Neural progenitor cell (in vitro differentiated cells): ENCODE measurements at places on chromosomes 3 and 15.

- no peaks in the 10 kb centered on the region for H3K27me3 ChIP-seq
- no peak overlapping the region for H3K4me3 ChIP-seq
- no peak overlapping the region for H3K27ac ChIP-seq
- peaks cover 50% of the 10 kb centered on the region for H3K4me1 ChIP-seq
- no peaks in the 10 kb centered on the region for H3K36me3 ChIP-seq
Observed at GRCh38 chr3:81839504-81840094, 78.2 kb upstream of the GBE1 start.

GRCh38 chr15:48388910-48389309, 57.7 kb downstream of the DUT start:
- no peak for DNase-seq
- H3K27ac ChIP-seq: no peak overlapping the region
- H3K4me1 ChIP-seq: no peaks in the 10 kb centered on the region
- H3K4me3 ChIP-seq: no peak overlapping the region

GRCh38 chr3:89372456-89372855, 265.0 kb downstream of the EPHA3 start:
- no peaks in the 10 kb centered on the region for H3K36me3 ChIP-seq
- no peak for DNase-seq
- no peaks in the 10 kb centered on the region for H3K4me1 ChIP-seq
- H3K27ac ChIP-seq: no peak overlapping the region
- H3K4me3 ChIP-seq: no peak overlapping the region

- no peak for DNase-seq
- H3K27me3 ChIP-seq: no peaks in the 10 kb centered on the region
Observed at GRCh38 chr3:51176923-51177322, 208.2 kb upstream of the MANF start.

DNA sequence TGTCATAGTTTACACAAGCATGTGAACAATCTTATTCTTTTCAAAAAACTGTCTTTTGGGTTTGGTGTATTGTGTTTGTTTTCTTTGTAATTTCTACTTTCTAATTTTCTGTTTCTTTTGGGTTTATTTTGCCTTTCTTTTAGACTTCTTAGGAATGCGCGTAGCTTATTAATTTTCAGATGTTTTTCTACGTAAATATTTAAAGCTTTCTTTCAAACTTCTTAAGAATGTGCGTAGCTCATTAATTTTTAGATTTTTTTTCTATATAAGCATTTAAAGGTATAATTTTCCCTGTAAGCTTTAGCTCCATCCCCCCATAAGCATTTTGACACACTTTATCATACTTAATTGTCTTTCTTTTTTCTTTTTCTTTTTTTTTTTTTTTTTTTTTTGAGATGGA, 55.2 kb downstream of the RAD54L2 start:
- no peak for DNase-seq
- H3K4me1 ChIP-seq: no peaks in the 10 kb centered on the region
- H3K27me3 ChIP-seq: no peaks in the 10 kb centered on the region
- H3K4me3 ChIP-seq: no peak overlapping the region

GRCh38 chr15:67185051-67185450, 69.4 kb downstream of the AAGAB start:
- no peak overlapping the region for H3K27ac ChIP-seq
- no peaks in the 10 kb centered on the region for H3K4me1 ChIP-seq
- H3K36me3 ChIP-seq: no peaks in the 10 kb centered on the region

- no peaks in the 10 kb centered on the region for H3K27me3 ChIP-seq
- H3K36me3 ChIP-seq: no peaks in the 10 kb centered on the region
- no peaks in the 10 kb centered on the region for H3K4me1 ChIP-seq
- no peak overlapping the region for H3K27ac ChIP-seq
Observed at GRCh38 chr3:172562871-172563865, 39.9 kb upstream of the TNFSF10 start.

DNA sequence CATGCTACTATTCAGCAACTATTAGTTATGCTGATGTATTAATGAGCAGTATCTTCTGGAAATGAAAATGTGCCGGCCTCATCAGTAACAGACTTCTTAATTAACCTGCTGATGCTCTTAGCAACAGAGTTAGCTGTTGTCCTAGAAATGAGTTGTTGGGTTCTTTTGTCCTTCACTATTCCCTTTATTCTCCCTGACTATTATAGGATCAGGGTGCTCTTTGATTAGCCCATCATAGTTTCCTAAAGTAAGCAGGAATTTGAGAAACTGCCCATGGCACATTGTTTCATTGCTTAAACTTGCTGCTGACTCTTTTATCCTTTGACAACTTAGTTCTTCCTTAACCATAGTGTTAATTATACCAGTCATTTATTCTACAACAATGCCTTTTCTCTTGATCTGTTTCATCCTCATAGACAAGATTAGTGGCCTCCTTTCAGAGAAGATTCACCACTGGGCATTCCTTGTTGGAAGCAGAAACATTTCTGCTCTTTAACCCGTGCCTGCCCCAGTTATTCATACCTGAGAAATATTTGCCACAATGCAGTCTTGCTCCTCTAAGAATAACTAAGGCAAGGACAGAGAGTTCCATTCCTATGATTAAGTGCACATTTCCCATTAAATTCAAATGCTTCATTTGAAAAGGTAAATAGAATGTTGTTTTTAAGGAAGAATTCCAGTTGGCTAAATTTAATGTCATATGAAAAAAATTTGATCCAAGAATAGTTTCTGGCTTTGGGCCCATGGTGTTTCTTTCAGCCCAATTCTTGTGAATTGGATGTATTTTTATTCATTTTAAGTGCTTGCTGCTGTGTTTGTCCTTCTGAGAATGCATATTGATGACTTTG, 573.3 kb upstream of the TBL1XR1 start:
- H3K36me3 ChIP-seq: no peaks in the 10 kb centered on the region
- peaks cover 46% of the 10 kb centered on the region for H3K4me1 ChIP-seq
- peak; percentile 45 for DNase-seq
- no peak overlapping the region for H3K4me3 ChIP-seq

DNA sequence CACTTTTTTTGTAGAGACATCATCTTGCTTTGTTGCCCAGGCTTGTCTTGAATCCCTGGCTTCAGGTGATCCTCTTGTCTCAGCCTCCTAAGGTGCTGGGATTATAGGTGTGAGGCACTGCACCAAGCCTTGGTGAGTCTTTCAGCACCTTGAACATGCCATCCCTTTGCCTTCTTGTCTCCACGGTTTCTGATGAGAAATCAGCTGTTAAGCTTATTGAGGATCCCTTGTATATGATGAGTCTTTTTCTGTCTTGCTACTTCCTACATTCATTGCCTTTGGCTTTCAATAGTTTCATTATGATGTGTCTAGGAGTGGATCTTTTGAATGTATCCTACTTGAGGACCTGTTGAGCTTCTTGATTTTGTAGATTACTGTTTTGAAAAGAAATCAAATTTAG, 35.9 kb upstream of the TMCC1 start:
- no peak overlapping the region for H3K4me3 ChIP-seq
- peaks cover 9% of the 10 kb centered on the region for H3K27me3 ChIP-seq
- H3K4me1 ChIP-seq: no peaks in the 10 kb centered on the region
- no peak overlapping the region for H3K27ac ChIP-seq

- no peak for DNase-seq
- H3K36me3 ChIP-seq: peaks cover 25% of the 10 kb centered on the region
- H3K4me1 ChIP-seq: no peaks in the 10 kb centered on the region
Observed at GRCh38 chr3:180980611-180981010, 8.9 kb downstream of the DNAJC19 start.

- no peaks in the 10 kb centered on the region for H3K27me3 ChIP-seq
- H3K4me3 ChIP-seq: peak overlapping the region; percentile 35
- H3K36me3 ChIP-seq: peaks cover 15% of the 10 kb centered on the region
- H3K4me1 ChIP-seq: peaks cover 8% of the 10 kb centered on the region
- DNase-seq: peak; percentile 43
- peak overlapping the region; percentile 49 for H3K27ac ChIP-seq
Observed at GRCh38 chr3:101677436-101678286, 729 bp upstream of the ZBTB11 start.

DNA sequence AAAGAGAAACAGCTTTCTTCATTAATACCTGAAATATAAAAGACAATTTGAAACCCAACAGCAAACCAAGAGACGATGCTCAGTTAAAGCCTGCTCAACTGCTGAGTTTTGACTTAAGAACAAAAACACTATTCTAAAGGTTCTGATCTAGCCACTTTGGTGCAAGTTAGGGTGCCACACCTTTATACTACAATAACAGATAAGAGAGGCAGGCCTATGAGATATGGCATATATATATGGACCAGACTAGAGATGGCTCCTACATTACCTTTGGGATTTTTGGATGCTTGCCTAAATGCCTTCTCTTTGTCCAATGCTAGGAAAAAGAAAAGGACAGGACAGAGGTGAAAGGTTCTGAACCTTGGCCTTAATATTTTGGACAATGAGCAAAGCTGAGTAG, 68.6 kb downstream of the INO80 start:
- peaks cover 8% of the 10 kb centered on the region for H3K36me3 ChIP-seq
- H3K4me1 ChIP-seq: no peaks in the 10 kb centered on the region
- H3K4me3 ChIP-seq: no peak overlapping the region
- no peaks in the 10 kb centered on the region for H3K27me3 ChIP-seq

- peaks cover 18% of the 10 kb centered on the region for H3K4me1 ChIP-seq
- no peaks in the 10 kb centered on the region for H3K36me3 ChIP-seq
- H3K27me3 ChIP-seq: no peaks in the 10 kb centered on the region
- no peak for DNase-seq
- peak overlapping the region; percentile 62 for H3K4me3 ChIP-seq
Observed at GRCh38 chr3:17741621-17742101, 770 bp downstream of the TBC1D5 start.

- H3K27ac ChIP-seq: no peak overlapping the region
- no peaks in the 10 kb centered on the region for H3K36me3 ChIP-seq
- peaks cover 23% of the 10 kb centered on the region for H3K4me1 ChIP-seq
- peaks cover 10% of the 10 kb centered on the region for H3K27me3 ChIP-seq
- DNase-seq: peak; percentile 72
- H3K4me3 ChIP-seq: no peak overlapping the region
Observed at GRCh38 chr15:78671626-78672211, 30.7 kb upstream of the CHRNB4 start.
